Caki2 (cell line): ENCODE measurements at places on chromosomes 11 and 22.

GRCh38 chr11:21931436-21932101 is 261.3 kb upstream of the ANO5 start:
- no peak for DNase-seq

DNA sequence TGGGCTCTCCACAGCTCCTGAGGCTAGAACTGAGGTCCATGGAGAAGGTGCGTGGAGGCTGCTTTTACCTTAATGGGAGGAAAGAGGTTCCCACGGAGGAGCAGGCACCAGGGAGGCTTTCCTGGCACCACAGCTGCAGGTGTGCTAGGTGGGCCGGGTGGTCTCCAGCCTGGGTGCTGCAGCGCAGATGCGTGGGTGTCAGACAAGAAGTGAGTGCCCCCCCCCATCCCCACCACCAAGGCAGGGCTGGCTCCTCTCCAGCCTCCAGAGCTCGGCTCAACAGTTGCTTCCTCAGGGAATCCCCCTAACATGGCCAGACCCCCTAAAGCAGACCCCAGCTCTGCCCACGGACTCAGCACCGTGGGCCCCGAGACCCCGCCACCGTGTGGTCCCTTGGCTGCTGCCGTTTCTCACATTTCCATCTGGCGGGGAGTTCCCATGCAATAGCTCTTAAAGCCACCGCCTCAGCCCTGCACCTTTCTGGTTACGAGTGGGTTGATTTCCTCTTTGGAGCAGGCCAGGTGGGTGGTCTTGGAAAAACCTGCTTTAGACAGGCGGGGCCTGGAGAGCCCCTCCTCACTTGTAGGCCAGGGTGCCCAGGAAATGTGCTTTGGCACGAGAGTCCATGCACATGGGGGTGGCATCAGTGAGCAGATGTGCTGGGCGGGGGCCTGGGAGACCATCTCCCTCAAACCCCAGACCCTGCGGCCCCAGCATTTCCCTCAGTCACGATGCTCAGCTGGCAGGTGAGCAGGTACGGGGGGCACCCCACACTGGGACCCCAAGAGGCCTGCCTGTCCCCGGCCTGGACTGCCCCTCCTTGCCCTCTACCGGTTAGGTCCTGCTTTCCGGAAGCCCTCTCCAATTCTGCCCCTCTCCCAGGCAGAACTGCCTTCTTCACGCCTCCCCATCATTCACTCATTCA is 93.7 kb downstream of the ARHGAP8 start:
- no peak for DNase-seq

DNA sequence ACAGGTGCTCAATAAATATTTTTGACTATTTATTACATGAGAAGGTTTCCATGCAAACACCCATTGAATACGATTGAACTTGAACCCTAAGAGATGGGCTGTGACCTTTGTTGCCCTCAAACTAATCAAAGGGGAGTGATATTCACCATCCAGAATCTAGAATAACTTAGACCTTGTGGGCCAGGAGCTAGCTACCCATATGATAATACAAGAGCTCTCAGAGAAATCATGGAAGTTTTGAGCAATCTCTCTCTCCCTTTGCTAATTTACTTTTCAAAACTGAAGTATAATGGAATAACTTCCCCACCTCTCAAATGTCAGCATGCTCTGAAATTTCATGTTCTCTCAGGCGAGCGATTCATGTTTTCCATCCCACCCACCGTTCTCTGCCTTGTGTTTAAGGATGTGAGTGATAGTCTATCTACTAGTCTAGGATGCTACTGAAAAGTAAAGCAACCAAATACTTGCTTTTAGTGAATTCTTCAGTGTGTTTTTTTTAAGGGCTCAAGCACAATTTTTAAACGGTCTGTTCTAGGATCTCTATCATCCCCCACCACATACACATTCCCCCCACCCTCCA is 33.3 kb downstream of the BARX2 start:
- DNase-seq: no peak

DNA sequence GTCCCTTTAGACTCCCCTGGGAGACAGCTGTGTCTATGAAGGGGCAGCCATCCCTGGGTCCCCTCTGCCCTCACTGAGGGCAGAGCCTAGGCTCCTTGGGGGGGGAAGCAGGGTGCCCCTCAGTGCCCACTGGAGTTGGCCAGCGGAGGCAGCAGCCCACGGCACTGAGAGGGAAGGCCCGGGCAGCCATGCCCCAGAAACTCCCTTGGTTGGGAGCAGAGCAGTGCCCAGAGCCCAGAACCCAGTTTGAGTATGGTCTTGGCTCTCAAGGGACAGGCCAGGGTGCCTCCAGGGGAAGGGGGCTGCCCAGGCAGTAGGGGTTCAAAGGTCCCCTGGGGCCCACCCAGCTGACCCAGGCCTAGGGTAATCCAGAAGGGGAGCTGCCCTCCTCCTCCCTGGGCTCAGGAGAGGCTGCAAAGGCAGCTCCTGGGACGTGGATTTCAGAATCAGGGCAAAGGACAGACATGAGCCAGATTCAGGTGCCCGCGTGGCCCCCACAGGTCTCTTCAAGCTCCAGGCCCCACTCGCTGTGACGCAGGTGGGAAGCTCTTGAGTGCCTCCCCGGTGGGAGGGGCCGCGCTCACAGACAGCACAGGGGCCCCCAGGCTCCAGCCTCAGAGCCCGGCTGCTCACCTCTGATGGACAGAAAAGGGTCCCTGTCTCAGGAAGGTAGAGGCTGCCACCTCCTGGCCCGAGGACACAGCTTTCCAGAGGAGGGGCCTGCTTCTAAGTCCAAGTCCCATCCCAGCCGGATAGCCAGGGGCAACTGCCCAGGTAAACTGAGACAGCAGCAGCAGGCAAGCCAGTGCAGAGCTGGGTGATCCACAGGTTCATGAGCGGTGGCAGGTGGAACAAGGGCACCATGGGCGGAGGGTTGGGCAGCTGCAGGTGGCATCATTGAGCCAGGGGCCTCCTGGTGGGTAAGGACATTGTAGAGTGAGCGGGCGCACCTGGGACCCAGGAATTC is 2.6 kb downstream of the C11orf21 start:
- no peak for DNase-seq

- DNase-seq: no peak
Measured at GRCh38 chr11:10317151-10317755, 12.4 kb downstream of the ADM start.

DNA sequence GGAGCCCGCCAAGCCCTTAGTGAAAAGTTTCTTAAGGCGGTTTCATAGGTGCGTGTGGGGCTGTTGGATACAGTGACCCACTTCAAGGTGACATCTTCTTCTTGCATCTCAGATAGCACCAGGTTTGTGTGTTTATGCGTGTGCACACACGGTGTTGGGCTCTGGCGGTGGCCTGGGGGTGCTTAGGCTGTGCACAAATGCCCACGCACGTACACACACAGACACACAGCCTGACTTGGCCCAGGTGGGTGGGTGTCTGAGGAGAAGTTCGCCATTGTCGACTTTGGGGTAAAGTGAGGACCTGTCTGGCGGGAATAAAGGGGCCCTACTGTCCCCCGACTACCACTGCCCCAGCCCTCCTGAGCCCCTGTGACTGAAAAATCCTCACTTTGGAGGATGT is 103.8 kb downstream of the KCNQ1 start:
- DNase-seq: no peak

DNA sequence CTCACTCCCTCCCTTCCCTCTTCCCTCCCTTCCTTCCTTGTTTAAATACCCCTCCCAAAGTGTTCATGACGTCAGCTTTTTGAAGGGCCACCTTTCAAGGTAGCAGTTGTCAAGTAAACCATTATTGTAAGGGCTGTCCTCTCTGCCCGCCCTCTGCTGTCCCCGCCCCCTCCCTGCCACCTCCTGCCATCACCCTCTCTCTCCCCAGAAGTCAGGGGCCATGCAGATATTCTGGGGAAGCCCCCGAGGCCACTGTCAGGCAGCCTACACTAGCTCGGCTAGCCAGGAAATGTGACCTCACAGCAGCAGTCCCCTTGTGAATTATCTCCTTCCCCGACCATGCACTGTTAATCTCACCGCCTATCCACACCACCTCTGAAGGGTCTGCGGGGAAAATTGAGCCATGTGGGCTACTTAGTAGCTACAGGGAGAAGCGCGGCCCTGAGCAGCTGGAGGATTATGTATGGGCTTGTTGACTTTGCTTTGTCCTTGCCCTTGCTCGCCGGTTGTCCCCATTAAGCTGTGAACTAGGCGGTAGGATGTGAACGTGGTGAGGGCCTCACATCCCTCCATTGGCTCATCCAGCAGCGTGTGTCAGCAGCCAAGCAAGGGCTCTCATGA is 42.1 kb upstream of the ATXN10 start:
- peak; percentile 42 for DNase-seq

GRCh38 chr22:45008186-45008681 is 1.6 kb downstream of the PHF21B start:
- no peak for DNase-seq

- no peak for DNase-seq
Measured at GRCh38 chr11:13763341-13763740, 94.9 kb downstream of the FAR1 start.

GRCh38 chr11:116506263-116506825 is 266.4 kb downstream of the BUD13 start:
- no peak for DNase-seq

DNA sequence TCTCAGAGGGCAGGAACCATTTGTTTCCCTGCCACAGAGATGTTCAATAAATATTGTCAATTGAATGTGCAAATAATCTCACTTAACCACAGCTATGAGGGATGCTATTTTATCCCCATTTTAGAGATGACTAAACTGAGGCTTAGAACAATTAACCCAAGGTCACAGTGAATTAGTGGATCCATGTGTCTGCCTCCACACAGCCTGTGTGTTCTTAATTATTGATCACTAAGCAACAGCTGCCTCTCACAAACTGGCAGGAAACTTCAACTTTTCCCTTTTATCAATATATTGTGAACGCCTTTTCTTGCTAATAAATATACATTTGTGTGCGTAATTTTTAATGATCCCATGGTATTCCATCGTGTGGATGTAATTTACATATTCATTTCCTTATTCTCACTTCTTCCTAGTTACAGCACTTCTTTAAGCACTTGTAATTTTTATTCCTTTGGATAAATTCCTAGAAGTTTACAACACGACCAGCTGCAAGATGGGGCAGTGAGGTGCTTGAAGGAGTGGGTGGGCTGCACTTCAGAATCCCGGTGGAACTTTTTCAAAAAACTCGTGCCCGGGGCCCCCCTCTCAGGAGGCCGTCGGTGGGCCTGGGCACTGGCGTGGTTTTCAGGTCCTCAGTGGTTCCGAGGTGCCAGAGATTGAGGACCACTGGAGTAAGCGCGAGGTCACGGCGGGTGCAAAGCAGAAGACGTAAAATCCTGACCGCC is 915 bp upstream of the SREBF2 start:
- no peak for DNase-seq

- DNase-seq: no peak
Measured at GRCh38 chr11:70389201-70389600, 9.1 kb upstream of the CTTN start.

GRCh38 chr22:30893434-30894370 is 74.9 kb downstream of the MORC2 start:
- no peak for DNase-seq

DNA sequence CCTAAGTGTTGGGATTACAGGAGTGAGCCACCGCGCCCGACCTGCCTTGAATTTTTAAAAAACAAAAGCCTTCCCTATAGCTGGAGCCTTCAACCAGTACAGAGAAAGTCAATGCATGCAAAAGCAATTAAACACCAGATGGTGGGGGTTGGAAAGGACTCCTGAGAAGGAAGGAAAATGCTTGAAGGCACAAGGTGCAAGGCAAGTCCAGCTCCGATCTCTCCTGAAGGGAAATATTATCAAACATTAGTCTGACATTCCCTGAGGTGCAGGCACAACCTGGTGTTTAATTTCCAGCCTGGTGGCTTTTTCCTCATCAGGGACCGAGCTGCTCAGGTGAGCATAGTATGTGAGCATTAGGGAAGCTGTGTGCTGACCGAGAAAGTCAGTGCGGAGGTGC is 12.9 kb upstream of the RAPSN start:
- no peak for DNase-seq

- DNase-seq: no peak
Measured at GRCh38 chr11:4863876-4864275, 14.9 kb upstream of the OR51S1 start.

GRCh38 chr22:36743011-36743410 is 32.9 kb downstream of the IFT27 start:
- DNase-seq: no peak

DNA sequence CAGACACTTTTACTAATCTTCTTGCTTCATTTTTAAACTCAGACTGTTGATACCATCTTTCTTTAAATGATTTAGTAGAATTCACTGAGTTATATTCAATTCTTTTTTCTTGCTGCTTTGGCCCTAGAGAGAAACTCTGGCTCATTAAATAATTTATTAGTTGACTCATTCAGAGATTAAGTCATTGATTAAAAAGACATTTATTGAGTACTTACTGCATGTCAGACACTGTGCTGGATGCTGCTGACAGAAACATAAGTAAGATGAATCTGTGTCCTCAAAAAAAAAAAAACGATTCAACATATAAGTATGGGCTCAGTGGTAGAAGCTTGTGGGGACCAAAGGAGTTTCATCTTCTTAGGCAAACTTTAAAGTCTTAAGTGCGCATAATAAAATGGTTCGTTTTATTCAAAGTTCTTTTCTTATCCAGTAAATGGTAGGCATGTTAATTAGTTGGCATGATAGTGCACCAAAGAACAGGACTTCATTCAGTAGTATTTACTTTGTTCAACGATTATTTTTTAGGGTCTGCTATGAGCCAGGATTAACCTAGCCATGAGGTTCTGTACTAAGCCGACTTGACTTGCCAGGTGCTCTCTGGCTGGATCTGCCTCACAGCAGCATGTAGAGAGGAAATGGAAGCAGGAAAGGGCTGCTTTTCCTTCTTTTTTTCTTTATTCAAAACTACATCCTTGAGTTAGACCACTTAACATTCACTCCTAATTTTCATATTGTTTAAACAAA is 281.0 kb upstream of the CTSC start:
- DNase-seq: no peak

DNA sequence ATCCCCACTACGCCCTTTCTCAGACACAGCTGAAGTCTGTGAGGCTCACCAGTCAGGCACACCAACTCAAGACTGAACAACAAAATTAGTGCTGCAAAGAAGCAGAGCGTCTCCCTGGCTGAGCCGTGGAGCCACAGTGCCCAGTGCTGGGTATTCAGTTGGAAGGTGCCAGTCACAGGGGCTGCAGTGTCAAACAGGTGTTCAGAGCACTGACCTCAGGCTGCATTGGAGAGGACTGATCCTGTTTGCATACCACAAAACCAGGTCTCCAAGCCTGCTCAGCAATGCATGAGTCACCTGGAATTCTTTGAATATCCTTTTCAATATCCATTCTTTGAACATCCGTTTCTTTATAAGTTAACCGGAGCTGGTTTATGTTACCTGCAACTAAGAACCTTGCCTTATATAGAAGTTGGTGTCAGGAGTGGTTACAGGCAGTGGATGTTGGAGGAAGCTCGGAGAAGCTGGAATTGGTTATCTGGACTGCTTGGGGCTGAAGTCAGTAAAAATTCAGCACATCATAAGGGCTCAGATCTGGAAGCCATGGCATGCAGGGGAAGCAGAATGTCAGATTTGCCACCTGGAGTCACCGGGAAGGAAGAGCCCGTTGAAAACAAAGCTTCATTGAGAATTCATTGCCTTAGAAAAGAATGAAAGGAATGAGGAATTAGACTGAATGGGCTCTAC is 30.3 kb downstream of the PDGFB start:
- peak; percentile 73 for DNase-seq

DNA sequence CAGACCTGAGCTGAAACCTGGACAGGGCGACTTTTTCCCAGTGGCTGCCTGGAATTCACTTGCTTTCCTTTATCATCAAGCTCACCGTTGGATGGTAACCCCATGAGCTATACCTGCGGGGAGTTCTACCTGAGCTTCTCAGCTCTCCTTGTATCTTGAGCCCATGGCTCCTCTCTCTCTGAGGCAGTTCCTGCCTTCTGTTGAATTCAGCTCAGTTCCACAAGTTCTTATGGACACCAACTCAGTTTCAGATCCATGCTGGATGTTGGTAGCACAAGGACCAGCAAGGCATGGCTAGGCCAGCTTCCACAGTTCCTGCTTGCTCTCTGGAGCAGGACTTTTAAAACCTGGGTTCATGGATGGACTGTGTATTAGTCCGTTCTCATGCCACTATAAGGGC is 58.3 kb upstream of the AMPD3 start:
- no peak for DNase-seq
